Activated CD4-positive, CD25-positive, alpha-beta regulatory T cell (primary cell): ENCODE measurements at places on chromosomes 6 and 20.

- DNase-seq, result no peak
These were observed 90.2 kb downstream of the ANKS1A start for GRCh38 chr6:34979218-34979617.

DNA sequence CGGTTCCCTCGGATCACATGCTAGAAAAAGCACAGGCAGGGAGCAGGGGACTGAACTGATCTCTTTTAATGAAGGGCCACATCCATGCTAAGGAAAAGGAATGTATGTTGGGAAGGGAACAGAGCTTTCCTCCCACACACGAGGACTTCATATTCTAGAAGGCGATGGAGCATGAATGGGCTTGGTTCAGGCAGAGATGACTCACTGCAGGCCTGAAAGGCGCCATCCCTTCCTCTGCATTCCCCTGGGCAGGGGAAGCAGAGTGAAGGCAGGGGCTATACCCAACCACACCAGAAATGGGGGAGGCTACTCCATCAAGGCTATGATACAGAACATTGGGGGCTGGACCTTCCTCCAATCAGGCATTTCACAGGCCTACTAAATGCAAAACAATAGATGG is 30.6 kb downstream of the ELMO2 start:
- DNase-seq, result no peak

- DNase-seq, result no peak
These were observed 18.7 kb upstream of the HLA-DRB1 start for GRCh38 chr6:32608362-32608761.

DNA sequence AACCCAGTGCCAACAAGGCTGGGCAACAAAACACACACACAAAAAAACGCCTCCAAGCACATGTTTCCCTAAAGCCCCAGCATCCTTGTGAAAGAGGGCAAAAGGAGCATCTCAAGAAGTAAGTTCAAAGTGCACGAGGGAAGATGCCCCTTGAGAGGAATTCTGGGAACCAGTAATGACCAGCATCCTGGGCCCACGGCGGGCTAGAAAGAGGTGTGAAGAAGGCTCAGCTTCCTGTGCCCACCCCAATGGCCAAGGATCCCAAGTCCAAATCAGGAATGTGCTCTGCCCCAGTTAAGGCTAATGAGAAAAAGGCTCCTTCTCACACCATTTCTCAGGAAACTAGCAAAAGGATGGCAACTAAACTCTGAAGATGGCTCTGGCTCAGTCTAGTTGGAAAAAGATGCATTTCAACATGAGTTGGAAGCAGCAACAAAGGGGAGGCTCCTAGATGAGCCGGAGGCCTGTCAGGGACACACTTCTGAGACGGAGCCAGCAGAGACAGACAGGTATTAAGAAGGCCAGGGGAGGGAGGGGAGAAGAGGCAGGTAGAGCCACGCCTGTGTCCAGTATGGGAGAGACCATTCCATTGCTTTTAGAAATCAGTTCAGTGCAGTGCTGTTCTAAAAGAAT is 3.2 kb downstream of the RIMS4 start:
- no peak for DNase-seq

- DNase-seq, result no peak
These were observed 330.8 kb upstream of the PREP start for GRCh38 chr6:105733556-105734162.

DNA sequence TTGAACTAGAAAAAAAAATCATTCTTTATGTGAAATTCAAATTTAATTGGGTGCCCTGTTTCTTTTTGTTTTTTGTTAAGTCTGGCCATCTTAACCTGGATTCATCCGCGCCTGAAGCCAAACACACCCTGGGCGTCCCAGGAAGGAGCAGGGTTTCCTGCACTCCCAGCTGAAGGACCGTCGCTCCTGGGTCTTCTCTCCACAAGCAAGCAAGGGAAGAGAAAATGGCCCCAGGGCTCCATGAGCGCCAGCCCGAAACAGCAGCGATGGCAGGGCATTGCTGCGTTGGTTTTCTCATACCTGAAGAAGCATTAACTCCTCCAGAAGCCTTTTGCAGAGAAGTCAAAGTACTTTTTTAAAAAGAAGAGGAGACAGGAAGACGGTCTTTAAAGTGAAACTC is 105.4 kb upstream of the AFDN start:
- no peak for DNase-seq

- DNase-seq, result no peak
These were observed 23.3 kb downstream of the AKAP12 start for GRCh38 chr6:151263035-151263434.

- no peak for DNase-seq
These were observed 71.4 kb downstream of the LRRC1 start for GRCh38 chr6:53866226-53866625.

- no peak for DNase-seq
These were observed 9.9 kb upstream of the GTSF1L start for GRCh38 chr20:43736588-43737158.

DNA sequence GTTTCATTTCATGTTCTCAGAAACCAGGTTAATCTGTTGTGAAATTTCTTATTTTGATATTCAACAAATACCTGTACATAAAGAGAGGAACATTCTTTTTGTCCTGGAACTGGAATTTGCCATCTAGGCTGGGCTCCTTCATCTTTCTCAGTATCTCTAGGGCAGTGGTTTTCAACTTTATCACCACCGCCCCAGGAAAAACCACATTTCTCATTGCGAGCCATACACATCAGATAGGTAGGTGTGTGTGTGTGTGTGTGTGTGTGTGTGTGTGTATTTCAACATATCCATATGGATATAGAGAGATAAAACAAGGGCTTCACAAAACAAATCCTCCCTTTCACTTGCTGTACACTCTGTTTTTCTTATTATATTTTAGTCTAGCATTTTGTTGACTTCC is 24.1 kb downstream of the BFSP1 start:
- no peak for DNase-seq

DNA sequence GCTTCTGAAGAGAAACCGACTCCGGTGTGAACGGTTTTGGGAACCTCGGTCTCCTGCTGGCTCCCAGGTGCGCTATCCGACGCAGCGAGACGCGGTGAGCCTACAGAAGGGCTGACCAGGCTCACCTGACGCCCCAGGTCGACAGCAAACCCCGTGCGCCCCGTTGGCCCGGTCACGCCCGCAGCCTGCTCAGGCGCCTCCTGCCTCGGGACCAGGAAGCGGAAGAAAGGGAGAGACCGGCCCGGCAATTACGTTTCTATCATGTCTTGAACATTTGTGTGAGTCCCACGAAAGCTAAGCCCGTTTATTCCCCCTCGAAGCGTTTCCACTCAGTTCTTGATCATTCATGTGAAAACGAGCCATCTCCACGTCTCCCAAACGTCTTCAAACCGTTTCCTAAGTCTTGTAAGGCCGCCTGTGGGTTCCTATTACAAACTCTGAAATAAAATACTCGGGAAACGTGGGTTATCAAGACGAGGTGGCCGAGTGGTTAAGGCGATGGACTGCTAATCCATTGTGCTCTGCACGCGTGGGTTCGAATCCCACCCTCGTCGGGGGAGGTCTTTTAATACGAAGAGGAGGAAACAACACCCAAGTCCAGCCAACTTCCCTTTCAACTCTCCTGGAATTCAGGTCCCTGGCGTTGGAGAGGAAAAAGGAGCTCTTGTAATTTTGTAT is 150.5 kb upstream of the PRSS16 start:
- DNase-seq, result no peak

- no peak for DNase-seq
These were observed 115.6 kb downstream of the ZDHHC14 start for GRCh38 chr6:157496534-157497095.

DNA sequence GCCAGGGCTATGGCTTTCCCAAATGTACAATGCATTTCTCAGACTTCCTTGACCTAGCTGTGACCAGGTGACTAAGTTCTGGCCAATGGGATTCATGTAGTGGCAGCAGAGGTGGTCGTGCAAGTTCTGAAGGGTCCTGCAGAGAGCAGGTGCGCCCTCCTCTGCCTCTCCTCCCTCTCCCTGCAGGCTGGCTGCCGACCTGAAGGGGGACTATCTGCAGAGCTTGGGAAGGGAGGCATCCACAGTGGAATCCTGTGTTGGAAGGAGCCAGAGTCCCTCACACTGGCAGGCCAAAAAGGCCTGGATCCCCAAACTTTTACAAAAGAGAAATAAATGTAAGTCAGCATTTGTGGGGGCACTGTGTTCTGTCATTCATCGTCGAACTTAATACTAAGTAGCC is 66.6 kb downstream of the CDH26 start:
- DNase-seq, result no peak

DNA sequence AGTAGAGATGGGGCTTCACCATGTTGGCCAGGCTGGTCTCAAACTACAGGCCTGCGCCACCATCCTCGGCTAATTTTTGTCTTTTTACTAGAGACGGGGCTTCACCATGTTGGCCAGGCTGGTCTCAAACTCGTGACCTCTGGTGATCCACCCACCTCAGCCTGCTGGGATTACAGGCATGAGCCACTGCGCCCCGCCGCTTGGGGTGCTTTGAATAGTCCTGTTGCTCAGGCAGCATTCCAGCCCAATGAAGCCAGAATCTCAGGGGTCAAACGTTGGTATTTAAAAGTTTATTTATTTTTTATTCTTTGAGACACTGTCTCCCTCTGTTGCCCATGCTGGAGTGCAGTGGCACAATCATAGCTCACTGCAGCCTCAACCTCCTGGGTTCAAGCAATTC is 11.3 kb downstream of the MOCS3 start:
- DNase-seq, result no peak

DNA sequence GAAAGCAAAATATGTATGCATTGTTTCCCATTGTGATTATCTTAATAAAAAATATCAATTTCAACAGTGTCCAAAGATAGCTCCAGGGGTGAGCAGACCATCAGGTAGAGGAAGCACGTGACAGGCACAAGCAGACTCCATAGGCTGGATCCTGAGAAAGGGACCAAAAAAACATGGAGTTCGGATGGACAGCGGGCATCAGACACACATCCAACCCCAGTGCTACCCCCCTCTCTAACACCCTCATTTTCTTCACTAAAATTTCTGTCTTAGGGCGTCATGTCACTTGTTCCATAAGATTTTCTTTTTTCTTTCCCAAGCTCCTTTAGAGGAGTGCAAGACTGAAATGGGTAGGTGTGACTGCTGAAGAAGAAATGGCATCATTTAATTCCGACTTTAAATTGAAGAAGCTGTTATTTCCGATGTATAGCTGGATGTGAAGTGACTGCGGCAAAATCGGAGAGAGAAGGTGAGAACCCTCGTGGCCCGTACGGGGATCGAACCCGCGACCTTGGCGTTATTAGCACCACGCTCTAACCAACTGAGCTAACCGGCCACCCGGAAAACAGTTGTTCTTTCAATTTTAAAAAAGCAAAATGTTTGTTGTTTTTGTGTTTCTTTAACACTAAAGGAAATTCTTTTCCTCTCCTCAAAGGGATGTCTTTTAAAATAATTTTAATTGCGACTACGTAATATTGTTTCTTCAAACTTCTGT is 10.3 kb upstream of the PRSS16 start:
- no peak for DNase-seq

DNA sequence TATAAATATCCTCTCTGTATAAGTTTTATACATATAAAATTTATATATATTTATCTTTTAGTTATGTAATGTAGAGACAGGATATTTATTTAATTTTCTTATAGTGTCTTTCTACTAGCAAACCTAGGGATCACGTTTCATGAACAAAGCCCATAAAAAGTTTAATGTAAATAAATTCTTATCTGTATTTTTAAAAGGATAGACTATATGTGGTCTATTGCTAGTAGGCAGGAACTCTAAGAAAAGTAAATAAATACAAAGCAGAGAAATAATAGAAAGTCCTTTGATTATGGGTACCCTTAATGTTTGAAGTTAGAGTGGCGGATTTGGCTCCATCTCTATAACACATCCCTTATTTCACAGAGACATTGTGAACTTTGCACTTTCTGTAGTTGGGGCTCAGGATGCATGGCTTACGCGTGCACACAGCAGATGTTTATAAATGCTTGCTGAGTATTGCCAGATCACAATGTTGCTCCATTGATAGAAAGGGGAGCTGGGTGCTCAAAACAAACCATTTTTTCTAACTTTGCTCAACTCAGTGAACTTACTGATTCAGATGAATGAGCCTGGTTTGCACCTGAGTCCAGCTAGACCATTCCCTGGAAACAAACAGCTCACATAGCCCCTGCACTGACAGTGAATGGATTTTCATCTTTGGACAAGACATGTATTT is 179.1 kb downstream of the SYNE1 start:
- DNase-seq, result no peak

- no peak for DNase-seq
These were observed 114.1 kb upstream of the HDDC2 start for GRCh38 chr6:125415913-125416312.

- DNase-seq, result no peak
These were observed 60.1 kb downstream of the SLX4IP start for GRCh38 chr20:10495173-10495572.

DNA sequence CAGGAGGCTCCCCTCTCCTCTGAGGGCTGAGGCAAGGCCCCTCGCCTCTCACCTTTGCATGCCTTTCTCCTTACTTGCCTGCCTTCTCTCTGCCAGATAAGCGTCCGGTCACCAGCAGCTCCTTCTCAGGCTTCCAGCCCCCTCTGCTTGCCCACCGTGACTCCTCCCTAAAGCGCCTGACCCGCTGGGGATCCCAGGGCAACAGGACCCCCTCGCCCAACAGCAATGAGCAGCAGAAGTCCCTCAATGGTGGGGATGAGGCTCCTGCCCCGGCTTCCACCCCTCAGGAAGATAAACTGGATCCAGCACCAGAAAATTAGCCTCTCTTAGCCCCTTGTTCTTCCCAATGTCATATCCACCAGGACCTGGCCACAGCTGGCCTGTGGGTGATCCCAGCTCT is 21.3 kb upstream of the PPARD start:
- DNase-seq, result no peak

DNA sequence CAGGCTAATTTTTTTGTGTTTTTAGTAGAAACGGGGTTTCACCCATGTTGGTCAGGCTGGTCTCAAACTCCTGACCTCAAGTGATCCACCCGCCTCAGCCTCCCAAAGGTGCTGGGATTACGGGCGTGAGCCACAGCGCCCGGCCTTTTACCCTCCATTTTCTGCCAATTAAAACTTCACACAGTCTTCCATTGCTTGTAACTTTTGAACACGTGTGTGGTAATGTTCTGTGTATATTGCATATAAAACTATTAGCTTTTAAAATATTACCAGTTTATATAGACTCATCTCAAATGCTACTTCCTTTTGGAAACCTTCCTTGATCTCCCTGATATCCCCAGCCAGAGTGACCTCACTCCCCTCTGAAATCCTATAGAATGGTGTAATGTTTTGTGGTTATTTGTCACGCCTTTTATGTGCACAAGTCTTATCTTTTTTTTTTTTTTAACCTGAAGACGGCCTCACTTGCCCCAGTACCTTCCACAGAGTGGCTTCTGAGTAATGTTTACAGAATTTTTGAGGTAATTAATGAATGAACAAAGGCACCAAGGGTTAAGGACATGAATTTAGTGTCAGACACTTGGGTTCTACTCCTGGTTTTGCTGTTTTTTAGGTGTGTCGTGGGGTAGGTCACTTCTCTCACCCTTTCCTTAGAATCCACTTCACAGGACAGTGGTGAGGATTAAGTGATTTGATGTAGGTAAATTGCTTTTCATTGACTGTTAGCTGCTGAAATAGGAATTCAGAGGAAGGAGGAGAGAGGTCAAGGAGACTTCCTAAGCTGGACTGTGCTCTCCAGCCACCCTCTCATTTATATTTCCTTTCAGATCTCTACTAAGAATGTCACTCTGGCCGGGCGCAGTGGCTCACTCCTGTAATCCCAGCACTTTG is 11.2 kb upstream of the MMP24 start:
- DNase-seq, result no peak
